ENCODE measurements at places on chromosomes 6 and 20. TPM values are rescaled to one million over a fixed set of nuclear protein-coding genes. Genes with fewer than 3 reads are reported as not detected.
A peak's percentile ranks its signal among the peaks of the same experiment; 100 is the strongest.

The GPR6 gene
- not detected for total RNA-seq

The OLIG3 gene
- total RNA-seq, result not detected

DNA sequence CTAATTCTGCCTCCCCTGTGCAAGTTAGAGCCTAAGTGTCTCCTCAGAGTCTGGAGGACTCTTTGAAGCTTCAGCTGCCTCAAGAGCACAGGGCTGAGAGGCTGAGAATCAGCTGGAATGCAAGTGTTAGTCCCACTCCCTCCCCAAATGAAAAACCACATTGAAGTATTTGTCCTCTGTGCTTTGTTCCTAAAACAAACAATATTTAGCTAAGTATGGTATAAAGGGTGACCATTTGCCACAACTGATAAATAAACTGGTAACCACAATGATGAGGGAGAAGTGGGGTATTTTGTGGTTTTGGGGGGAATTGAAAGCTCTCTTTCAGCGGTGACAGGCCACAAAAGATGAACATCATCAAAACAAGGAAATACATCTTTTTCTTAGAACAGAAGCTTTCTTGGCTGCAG, 91.7 kb upstream of the HDDC2 start:
- no peaks in the 10 kb centered on the region for H3K4me1 ChIP-seq
- H3K27me3 ChIP-seq, result peaks cover 66% of the 10 kb centered on the region
- DNase-seq, result no peak
- H3K27ac ChIP-seq, result no peak overlapping the region
- H3K4me3 ChIP-seq, result no peak overlapping the region
- no peaks in the 10 kb centered on the region for H3K36me3 ChIP-seq

DNA sequence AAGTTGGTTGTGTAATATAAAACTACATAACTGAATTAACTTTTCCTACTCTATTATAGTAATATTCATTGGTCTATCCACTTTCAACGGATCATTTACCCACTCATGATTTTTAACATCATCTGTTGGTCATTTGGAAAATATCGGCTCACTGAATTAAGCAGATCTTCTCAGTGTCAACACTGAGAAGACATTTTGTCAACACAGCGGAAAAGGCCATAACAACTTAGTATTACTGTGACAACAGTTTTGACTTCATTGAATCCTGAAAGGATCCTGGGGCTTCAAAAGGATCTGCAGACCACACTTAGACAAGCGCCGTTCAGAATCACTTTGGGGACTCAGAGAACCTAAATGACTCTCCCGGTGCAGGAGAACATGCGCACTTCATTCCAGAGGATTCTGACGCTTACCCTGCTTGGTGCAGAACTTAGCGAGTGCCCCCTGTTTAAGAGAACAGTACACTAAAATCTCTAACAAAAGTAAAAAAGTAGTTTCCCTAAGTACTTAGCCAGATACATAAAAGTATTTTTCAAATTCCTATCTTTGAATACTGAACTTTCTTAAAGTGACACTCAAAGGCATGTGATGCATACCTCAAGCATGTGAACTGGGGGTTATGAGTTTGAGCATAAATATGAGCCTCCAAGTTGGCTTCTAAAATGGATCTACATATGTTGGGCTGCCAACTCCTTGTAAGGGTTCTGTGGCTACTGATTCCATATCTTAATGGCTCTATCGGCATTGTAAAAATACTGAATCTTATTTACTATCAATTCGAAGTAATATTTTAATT, 4.0 kb downstream of the ZBTB2 start:
- H3K4me1 ChIP-seq, result peaks cover 5% of the 10 kb centered on the region
- H3K27ac ChIP-seq, result no peak overlapping the region
- no peak overlapping the region for H3K4me3 ChIP-seq
- peaks cover 6% of the 10 kb centered on the region for H3K36me3 ChIP-seq

DNA sequence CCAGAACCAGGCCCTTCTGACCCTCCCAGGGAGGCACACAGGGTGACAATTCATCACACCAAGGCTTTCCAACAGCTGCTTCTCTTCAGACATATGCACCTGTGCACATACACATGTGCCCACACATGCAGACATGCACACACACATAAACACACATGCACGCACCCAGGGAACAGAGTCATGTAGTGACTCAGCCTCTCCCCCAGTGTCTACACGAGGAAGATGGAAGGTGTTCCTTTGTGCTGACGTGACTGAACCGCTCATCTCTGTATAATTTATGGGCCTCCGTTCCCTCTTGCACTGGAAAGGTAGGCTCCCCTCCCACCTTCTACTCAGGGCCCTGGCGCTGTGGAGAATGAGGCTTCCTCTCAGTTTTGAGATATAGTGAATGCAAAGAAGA, 23.8 kb upstream of the PLEKHG1 start:
- H3K27ac ChIP-seq, result no peak overlapping the region
- peaks cover 6% of the 10 kb centered on the region for H3K36me3 ChIP-seq
- no peak overlapping the region for H3K4me3 ChIP-seq
- DNase-seq, result no peak
- peaks cover 32% of the 10 kb centered on the region for H3K27me3 ChIP-seq
- no peaks in the 10 kb centered on the region for H3K4me1 ChIP-seq

The PNLDC1 gene
- not detected for total RNA-seq

The TRIM10 gene
- total RNA-seq, result not detected

GRCh38 chr6:18425218-18425617, 38.1 kb downstream of the RNF144B start:
- no peak overlapping the region for H3K4me3 ChIP-seq
- DNase-seq, result no peak
- peaks cover 38% of the 10 kb centered on the region for H3K36me3 ChIP-seq
- peaks cover 16% of the 10 kb centered on the region for H3K4me1 ChIP-seq
- H3K27me3 ChIP-seq, result no peaks in the 10 kb centered on the region

The CRIP3 gene
- not detected for total RNA-seq

- H3K4me1 ChIP-seq, result no peaks in the 10 kb centered on the region
- no peaks in the 10 kb centered on the region for H3K36me3 ChIP-seq
- no peak for DNase-seq
- no peaks in the 10 kb centered on the region for H3K27me3 ChIP-seq
- no peak overlapping the region for H3K27ac ChIP-seq
- H3K4me3 ChIP-seq, result no peak overlapping the region
Observed at GRCh38 chr6:122014961-122015360, 384.5 kb upstream of the HSF2 start.

DNA sequence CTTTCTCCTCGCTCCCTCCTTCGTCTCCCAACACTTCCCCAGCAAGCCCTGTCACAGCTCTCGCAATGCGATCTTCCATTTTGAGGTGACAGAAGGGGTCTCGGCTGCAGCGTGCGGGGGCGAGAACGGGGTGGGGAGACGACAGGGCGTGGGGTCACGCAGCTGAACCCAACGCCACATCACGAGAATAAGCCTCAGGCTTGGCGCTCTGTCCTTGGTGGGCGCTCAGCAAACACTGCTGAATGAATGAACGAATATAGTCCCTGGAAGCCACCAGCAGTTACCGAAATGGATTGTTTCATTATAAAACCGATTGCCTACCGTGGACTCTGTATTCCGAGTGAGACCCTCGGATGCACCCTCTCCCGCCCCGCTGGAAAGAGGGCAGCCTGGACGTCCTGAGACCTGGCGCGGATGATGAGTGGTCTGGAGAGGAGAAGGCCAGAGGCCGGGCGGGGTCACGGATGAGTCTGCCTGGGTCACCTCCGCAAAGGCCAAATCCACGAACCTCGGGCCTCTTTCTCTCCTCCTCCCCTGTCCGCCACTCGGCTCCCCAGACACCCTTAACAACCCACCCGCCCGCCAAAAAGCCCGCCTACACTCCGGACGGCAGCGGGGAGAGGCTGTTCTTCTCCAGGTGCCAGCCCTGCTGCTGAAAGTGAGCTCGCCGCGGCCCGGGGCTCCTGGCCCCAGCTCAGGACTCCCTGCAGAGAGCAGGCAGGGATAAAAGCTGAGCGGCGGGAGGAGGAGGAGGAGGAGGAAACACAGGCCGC, 3.7 kb downstream of the NRN1 start:
- H3K27ac ChIP-seq, result no peak overlapping the region
- H3K27me3 ChIP-seq, result peaks cover 60% of the 10 kb centered on the region
- no peak overlapping the region for H3K4me3 ChIP-seq

DNA sequence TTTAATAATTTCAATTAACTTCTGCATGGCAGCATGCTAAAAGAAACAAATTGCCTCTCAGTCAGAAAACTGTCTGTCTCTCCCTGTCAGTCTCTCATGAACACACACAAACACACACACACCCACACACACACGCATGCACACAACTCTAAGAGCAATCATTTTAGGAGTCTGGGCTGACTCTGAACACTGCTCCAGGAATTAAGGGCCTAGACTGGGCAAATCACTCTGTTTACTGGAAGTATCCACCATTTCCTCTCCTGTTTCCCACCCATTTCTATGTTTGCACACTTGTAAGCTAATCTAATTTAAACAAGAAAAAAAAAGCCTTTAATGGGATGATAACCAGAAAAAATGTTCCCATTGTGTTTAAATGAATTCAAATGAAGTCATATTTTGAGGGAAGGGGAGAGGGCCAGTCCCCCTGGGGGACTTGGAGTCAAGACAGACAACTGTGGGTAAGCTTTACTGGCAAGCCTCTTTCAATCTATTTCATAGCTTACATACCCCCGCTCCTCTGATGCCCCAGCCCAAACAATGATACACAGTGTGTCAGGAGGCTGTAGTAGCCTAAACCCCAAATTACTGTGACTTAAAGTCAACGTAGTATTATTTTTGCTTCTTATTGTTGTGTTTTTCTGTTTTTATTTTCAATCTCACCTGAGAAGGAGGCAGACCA, 447.8 kb upstream of the FLRT3 start:
- no peaks in the 10 kb centered on the region for H3K4me1 ChIP-seq
- no peak for DNase-seq
- H3K36me3 ChIP-seq, result no peaks in the 10 kb centered on the region
- H3K27me3 ChIP-seq, result no peaks in the 10 kb centered on the region
- H3K27ac ChIP-seq, result no peak overlapping the region
- H3K4me3 ChIP-seq, result no peak overlapping the region

The FAXC gene
- total RNA-seq, result 2.3 TPM

DNA sequence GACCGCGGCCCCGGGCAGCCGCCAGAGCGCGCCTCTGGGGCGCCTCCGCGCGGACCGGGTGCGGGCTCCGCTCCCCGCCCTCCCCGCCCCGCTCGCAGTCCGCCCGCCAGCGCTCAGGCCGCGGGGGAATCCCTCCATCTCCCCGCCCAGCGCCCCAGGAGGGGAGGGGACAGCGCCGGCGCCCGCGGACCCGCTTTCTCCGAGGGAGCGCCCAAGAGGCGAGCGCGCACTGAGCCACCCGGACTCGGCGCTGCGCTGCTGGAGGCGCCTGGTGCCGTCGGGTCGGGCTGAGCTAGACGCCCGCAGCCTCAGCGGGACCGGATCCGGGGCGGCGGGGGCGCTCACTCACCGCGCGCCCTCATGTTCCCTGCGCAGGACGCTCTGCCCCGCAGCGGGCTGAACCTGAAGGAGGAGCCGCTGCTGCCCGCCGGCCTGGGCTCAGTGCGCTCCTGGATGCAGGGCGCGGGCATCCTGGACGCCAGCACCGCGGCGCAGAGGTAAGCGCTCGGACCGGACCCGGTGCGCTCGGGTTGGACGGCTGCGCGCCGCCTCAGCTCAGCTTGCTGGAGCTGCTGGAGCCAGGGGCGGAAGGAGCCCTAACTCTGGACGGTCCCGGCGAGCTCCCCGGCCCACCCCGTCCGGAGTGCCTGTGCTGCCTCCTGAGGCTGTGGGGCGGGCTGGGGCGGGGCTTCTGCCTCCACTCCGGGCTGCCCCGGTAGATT, 867 bp downstream of the EBF4 start:
- no peak for DNase-seq
- no peak overlapping the region for H3K27ac ChIP-seq
- H3K4me1 ChIP-seq, result peaks cover 8% of the 10 kb centered on the region
- H3K27me3 ChIP-seq, result peaks cover 78% of the 10 kb centered on the region

The SYS1 gene
- total RNA-seq, result 28.2 TPM

- no peak for DNase-seq
- peaks cover 7% of the 10 kb centered on the region for H3K4me1 ChIP-seq
- H3K36me3 ChIP-seq, result no peaks in the 10 kb centered on the region
- no peak overlapping the region for H3K27ac ChIP-seq
Observed at GRCh38 chr6:118784641-118785164, 109.2 kb upstream of the ASF1A start.

The HLA-DQA1 gene
- total RNA-seq, result not detected

DNA sequence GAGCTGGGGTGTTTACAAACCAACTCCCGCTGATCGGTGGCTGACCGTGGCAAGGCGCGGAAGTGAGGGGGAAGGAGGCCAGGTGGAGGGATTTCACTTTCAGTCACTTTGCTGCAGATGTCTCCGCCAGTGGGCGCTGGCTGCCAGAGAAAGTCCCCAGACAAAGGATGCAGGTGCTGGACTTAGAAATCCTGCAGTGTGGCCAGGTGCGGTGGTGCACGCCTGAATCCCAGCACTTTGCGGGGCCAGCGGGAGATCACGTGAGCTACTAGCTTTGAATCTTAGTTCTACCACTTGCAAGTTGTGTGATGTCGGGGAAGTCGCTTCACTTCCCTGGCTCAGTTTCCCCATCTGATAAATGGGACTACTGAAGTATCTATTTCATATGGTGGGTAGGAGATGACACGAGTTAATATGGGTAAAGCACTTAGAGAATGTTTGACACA, 180.4 kb downstream of the ZNF217 start:
- no peaks in the 10 kb centered on the region for H3K4me1 ChIP-seq
- no peaks in the 10 kb centered on the region for H3K36me3 ChIP-seq
- H3K4me3 ChIP-seq, result no peak overlapping the region
- DNase-seq, result peak; percentile 9
- H3K27me3 ChIP-seq, result no peaks in the 10 kb centered on the region

DNA sequence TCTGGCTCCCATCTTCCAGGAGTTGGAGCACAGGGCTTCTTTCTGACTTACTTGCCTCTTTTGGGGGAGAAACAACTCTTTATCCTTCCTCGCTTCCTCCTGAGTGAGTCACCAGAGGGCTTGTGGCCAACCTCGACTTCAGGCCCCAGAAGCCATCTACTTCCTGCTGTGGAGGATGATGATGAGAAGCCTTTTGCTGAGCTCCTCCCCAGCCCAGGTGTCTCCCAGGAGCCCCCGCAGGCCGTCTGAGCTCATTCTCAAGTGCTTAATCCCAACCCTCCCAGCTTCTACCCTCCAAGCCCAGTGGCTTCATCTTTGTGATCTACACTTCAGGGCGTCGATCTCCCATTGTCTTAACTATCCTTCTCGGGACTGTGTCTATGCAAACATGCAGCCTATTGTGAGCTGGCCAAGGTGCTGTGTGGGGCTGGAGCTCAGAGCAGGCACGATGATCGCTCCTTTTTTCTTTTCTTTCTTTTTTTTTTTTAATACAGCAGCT, 27.9 kb downstream of the SDCBP2 start:
- peaks cover 16% of the 10 kb centered on the region for H3K36me3 ChIP-seq
- no peaks in the 10 kb centered on the region for H3K27me3 ChIP-seq
- H3K4me3 ChIP-seq, result no peak overlapping the region
- H3K27ac ChIP-seq, result peak overlapping the region; percentile 20
- DNase-seq, result peak; percentile 58

Data from MCF 10A (cell line).